HFF-Myc (cell line): ENCODE measurements at places on chromosomes 6 and 20.

DNA sequence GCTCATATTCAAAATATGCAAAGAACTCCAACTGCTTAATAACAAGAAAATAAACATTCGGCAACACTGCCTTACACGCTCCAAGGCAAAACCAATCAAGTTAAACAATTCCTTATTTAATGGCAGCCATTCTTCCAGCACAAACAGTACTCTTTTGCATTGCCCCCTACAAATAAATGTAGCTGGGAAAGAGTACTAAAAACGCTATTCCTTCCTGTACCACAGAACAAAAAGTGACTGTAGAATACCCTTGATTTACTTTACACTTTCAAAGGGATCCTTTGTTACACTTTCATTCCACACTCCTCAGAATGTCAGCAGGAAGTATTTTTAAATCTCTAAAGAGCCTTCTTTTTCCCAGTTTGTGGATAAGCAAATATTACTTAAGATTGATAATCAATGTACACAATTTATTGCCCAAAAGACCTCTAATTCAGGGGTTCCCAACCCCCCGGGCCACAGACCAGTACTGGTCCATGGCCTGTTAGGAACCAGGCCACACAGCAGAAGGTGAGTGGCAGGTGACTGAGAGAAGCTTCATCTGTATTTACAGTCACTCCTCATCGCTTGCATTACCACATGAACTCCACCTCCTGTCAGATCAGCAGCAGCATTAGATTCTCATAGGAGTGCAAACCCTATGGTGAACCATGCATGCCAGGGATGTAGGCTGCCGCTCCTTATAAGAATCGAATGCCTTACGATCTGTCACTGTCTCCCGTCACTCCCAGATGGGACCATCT, 51.6 kb downstream of the MBOAT1 start:
- no peak for DNase-seq

DNA sequence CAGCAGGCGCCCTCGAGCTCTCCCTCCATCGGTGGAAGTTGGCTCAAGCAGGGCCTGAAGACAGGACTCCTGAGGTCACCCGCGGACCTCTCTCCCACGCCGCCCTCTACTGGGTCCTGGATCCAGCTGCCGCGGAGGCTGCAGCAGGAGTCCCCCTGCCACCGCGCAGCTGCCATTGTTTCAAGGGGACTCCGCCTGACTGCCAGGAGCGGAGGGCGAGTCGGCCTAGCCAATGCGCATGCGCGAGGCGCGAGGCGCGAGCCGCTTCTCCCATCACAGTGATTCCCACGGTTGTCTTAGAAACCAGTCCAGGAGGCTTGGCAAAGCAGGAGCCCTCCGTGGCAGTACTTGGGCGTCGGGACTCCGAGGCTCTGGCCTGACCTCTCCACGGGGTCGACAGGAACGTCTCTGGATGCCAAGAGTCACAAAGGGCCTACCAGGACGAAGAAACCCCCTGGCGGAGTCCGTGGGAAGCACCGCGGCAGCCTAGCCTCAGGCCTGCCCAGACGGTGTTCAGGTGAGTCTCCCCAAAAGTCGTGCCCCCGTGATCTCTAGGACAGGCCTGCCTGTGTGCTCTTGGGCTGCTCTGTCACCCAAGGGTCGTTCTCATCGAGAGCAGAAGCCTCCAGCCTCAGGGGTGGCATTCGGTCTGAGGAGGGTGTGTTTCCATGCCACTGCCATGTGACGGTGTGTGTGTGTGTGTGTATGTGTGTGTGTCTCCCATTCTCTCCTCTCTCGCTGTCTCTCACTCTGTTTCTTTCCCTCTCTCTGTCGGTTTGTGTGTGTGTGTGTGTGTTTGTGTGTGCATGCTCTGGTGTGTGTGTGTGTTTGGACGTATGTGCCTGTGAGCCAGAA, 290.6 kb upstream of the ZNF337 start:
- DNase-seq, result no peak

GRCh38 chr6:64691064-64691463, 1016.0 kb downstream of the EYS start:
- no peak for DNase-seq

DNA sequence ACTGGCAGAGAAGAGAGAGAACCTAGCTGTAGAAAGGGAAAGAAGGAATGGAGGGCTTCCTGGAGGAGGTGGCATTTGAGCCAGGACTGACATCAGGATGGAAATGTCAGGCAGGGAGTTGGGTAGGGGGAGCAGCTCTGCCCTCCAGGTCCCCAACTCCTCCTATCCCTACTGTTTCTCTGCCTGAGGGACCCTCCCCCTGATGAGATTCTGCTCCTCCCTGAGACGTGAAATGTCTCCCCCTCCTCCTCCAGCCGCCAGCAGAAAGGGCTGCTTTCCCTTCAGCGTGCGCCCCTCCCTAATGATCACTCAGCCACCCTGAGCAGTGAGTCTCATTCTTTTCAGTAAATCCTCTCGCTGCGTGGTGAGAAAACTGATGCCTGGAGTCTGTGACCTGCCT, 40.6 kb downstream of the HLA-DPB1 start:
- DNase-seq, result no peak

DNA sequence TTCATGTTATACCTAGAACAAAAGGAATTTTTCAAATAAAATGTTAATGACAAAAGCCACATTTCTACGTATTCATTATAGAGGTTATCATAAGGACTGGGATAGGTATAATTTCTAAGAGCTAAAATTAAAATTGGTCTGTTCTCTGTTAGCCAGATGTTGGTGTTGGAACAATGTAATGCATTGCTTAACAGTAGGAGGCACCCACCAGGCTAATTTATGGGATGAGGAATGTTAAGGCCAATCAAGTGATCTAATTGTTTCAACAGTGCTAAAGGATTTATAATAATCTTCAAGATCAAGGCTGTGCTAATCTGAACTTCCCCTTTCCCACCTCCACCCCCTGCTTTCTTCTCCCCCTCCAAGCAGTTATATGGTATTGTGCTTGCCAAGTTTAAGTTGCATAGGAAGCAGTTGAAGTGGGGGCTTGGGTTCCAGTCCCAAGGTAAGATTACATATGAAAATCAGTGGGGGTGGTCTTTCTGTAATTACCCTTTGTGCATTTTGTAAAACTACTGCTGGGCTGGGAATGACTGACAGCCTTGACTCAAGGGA, 89.2 kb upstream of the BACH2 start:
- no peak for DNase-seq
